ENCODE measurements at places on chromosomes 1 and 21.
A peak's percentile ranks its signal among the peaks of the same experiment; 100 is the strongest.

DNA sequence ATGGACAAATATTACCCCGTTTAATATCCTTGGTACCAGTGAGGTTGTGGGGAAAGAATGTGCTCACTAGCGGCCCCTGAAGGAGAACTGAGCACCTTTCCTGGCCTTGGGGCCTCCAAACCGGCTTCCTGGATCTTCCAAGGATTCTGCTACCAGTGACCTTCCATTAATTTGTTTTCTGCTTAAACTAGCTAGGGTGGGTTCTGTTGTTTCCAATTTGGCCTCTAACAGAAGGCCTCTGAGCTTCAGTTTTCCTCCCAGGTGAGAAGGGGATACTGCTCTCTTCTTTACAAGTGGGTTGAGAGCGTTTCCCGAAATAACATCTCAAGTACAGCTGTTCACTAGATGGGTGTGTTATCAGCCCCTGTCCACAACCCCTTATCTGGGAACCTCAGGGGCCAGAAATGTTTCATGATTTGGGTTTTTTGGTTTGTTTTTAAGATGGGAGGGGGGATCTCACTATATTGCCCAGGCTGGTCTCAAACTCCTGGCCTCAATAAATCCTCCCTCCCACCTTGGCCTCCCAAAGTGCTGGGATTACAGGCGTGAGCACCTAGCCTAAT lies 16.9 kb upstream of the IFNGR2 start:
- no peak for DNase-seq

DNA sequence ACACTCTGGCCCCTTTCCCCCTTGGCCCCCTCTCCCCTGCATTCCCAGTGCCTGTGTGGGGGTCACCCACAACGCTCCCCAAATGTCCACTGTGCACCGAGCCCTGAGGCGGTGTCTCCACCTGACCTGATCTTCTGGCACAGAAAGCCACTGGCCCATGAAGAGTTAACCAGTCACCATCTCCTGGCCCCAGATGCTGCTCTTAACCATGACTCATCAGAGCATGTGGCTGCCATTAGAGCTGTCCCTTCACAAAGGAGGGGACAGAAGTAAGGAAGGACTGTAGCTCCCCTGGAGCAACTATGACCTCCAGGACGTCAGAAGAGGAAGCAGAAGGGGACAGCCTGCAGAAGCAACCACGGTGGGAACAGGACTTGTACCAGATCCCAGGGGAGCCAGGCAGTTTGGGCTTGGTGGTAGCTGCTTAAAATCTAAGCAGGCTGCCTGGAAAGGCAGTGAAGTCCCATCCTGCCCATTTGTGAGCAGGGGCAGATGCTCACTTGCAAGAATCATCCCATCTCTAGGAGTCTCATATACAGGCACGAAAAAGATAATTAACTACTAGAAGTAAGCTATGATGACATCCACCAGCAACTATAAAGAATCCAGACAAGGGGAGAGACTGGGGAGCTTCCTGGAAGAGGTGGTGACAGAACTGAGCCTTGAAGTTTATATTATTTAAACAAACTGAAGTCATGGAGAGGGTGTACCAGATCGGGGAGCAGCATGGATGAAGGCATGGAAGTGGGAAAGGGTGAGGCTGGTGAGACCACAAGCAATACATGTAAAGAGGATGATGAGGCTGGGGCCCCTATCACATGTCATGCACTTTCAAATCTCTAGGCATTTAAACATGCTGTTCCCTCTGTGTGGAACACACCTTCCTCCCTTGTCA lies 1.1 kb upstream of the TTC39A start:
- peak; percentile 55 for DNase-seq

DNA sequence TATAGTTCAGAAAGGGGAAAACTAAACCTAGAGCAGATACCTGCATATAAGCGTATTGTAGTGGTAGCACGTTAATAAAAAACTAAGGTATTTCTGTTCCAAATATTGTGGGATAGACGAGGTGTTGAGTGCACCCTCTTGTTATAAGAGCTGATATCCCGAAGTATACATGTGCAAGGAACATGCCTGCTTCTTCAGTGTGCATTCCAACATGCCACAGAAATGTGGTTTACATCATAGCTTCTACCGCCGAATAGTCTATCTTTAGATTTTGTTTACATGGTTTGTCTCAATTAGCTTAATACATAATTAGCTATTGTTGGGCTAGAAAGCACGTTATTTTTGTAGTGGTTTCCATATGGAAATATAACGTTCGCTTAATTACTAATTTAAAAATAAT lies 2.2 kb downstream of the CHRM3 start:
- DNase-seq = no peak

GRCh38 chr1:247407180-247407616 lies 8.8 kb upstream of the NLRP3 start:
- DNase-seq = peak; percentile 54

- DNase-seq = no peak
Observed at GRCh38 chr1:174469687-174470086, 21.9 kb downstream of the GPR52 start.

DNA sequence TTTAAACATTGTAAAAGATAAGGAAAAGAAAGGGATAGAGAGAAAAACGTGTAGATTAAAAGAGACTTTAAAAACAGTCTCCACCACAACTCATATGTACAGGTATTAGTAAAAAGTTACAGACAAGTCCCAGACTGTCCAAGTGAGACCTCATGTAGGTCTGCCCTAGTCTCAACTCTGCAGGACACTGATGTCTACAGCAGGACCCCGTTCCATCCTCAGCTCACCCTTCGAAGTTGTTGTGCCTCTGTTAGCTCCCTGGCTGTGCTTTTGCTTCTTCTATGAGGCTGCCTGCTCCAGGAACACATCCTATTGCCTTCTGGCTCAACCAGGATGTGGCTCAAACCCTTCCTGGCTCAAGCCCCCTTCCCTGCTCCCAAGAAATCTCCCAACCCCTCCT lies 72.9 kb upstream of the FBXO28 start:
- DNase-seq = no peak

- no peak for DNase-seq
Observed at GRCh38 chr21:28444111-28444510, 548.6 kb downstream of the LTN1 start.

- DNase-seq = no peak
Observed at GRCh38 chr1:68955424-68955823, 458.5 kb upstream of the DEPDC1 start.

DNA sequence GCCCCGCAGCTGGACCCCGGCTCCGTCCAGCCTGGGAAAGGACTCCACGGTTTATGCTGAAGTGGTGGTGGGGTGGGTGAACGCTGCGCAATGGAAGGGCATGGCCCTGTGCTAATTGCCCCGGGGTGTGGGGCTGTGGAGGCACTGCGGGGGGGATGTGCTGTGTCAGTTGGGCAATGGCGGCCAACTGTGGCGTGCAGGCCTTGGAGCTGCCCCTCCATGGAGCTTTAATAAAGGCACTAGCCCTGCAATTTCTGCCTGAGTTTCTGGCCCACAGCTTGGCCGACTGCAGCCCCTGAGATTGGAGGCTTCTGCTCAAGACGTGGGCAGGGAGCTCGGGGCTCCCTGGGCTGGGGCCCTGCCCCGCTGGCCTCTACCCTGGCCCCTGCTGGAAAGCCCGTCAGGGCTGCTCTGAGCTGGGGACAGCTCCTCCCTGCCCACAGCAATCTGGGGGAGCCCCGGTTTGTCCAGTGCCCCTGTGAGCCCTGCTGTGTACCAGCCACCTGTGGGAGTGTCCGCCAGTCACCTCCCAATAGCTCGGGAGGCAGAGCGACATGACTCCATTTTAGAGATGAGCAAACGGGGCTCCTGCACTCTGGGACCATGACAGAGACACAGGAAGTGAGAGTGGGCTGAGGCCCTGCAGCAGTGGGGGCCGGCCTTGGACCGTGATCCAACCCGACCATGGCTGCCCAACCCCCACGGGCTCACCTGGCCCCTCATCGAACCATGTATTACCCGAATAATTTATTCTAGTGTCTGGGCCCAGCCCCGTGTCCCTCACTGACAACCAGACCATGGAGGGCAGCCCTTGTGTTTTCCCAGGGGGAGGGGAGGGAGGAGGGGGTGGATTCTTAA lies 8.7 kb upstream of the TNFRSF14 start:
- no peak for DNase-seq

- peak; percentile 73 for DNase-seq
Observed at GRCh38 chr1:17212487-17213121, 7.7 kb downstream of the PADI1 start.

DNA sequence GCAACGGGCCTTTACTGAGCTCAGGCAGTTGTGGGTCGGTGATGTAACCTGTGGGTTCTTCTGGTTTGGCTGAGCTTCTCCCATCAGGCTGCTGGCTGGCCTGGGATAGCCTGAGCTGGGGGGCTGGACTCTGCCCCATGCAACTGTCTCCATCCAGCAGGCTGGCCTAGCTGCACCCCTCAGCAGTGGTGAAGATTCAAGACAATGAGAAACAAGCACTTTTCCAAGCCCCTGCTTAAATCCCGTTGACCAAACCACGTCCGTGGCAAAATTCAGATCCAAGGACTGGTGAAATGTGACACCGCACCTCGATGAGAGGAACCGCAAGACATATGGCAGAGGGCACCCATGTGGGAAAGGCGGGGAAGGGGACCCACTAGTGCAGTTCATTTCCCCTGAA lies 25.6 kb downstream of the PRSS38 start:
- DNase-seq = no peak

DNA sequence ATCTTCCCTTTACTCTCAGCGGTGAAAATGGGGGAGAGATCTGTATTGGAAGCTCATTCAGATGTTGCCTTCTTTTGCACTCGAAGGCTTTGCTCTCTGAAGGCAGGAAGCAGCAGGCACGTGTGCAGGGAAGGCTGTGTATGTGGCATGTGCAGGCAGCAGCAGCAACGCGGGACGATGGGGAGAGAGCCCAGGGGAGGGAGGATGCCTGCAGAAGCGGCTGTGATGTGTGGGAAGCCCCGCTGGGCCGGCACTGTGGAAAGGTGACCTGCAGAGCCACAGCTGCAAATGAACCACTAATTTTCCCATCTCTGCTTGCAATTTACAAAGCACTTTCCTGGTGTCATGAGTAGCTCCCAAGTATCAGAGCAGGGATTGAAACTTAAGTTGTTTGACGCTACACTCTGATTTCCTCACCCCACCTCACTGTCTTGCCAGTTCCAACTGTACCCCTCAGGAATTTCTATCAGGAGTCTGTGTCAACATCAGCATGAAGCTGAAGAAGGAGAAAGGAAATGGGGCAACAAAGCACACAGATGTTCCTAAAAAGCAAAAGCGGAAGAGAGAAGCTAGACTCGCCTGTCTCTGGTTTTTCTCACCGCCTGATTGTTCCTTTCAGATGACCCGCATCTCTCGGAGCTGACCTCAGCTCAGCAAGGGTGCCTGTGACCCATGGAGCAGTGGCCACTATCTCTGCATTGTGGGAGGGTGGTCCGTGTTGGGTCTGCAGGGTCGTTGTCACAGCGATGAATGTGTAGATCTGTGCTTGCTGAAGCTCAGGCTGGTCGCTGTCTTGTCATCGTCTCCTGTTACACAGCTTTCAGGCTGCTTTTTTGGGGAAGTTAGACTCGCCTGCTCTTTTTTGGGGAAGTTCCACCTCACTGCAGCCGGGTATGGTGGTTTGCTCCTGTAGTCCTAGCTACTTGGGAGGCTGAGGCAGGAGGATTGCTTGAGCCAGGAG lies 156.1 kb downstream of the KIF26B start:
- peak; percentile 83 for DNase-seq

- DNase-seq = no peak
Observed at GRCh38 chr1:212002536-212002935, 32.8 kb downstream of the INTS7 start.

GRCh38 chr21:26587736-26588201 lies 14.7 kb upstream of the CYYR1 start:
- DNase-seq = no peak

DNA sequence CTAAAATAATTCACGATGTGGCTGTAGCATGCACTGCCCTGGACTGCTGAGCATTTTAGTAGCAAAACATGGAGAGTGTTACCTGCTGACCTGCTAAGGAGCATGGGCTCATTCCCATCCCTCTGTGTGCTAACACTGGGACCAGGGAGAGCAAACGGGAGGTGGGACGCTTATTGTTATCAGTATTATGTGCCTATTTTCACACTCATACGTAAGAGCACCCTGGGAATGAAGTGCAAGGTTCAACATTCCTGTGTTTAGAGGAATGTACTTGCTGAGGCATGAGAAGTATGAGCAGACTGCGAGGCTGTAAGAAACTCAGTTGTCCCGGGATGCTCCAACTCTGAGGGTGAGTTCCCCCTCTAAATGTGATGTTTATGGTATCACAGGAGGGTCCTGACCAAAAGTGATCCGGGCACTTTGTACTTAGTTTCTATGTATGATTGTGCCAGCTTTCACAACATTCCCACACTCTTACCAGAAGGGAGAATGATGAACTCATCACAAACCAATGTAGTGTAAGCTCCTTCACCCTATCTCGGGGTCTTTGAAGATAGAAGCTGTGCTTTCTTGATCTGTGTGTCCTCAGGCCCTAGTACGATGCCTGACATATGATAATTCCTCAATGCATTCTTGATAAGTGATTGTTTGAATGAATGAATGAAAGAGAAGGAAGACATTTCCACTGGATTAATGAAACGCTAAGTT lies 164.8 kb downstream of the KCNJ6 start:
- no peak for DNase-seq

DNA sequence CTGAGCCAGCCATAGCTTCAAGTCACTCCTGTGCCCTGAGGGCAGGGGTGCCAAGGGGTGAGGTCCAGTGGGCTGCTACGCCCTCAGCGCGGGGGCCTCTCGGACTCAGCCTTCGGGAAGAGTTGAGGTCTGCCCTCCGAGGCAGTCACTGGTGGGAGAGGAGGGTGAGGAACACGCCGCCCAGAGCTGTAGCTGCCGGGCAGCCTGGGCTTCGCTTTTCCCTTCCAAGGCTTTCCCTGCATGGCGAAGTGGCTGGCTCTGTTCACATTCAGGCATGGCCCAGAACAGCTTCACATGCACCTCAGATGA lies 43.0 kb upstream of the C1orf174 start:
- no peak for DNase-seq

- no peak for DNase-seq
Observed at GRCh38 chr1:20632386-20632785, 872 bp upstream of the PINK1 start.

DNA sequence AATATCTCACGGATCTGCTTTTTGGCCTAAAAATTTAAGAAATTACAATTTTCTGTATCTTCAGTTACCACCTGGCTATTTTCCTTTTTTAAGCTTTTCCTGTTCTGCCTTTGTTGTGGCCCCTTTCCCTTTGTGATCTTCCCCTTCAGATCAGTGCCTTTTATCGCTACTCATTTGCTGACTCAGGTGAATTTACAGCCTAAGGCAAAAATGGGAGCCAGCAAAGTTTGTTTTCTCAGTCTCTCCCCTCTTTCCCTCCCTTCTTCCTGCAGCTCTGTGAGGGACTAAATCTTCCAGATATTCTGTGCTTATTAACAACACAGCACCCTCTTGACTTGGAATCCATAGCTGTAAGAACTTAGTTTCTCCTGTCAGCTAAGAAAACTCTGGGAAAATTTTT lies 5.3 kb upstream of the PRRC2C start:
- no peak for DNase-seq

DNA sequence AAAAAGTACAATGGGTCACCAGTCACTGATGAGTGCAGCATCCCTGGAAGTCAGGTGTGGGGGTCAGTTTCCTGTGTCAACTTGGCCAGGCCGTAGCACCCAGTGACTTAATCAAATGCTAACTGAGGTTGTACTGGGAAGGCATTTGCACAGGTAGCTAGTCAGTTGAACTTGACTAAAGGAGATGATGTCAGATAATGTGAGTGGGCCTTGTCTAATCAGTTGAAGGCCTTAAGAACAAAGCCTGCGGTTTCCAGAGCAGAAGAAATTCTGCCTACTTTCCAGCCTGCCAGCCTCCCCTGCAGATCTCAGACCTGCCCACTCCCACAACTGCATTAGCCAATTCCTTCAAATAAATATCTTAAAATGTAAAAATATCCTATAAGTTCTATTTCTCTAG lies 57.1 kb downstream of the ERG start:
- DNase-seq = no peak

Data from hematopoietic multipotent progenitor cell (in vitro differentiated cells).